ENCODE measurements at places on chromosomes 13 and 19.

DNA sequence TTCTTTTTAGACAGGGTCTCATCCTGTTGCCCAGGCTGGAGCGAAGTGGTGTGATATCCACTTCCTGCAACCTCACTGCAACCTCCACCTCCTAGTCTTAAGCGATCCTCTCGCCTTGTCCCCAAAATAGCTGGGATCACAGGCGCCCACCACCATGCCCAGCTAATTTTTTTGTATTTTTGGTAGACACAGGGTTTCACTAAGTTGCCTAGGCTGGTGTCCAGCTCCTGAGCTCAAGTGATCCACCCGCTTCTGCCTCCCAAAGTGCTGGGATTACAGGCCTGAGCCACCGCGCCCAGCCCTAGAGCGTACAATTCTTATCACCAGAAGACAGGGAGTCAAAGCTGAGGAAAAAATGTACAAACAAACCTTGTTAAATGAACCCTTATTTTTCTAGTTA, 4.5 kb upstream of the ELOF1 start:
- H3K36me3 ChIP-seq, result peaks cover 5% of the 10 kb centered on the region
- H3K27ac ChIP-seq, result no peak overlapping the region
- no peak overlapping the region for H3K4me3 ChIP-seq
- no peaks in the 10 kb centered on the region for H3K27me3 ChIP-seq
- no peak for DNase-seq
- peaks cover 5% of the 10 kb centered on the region for H3K4me1 ChIP-seq

DNA sequence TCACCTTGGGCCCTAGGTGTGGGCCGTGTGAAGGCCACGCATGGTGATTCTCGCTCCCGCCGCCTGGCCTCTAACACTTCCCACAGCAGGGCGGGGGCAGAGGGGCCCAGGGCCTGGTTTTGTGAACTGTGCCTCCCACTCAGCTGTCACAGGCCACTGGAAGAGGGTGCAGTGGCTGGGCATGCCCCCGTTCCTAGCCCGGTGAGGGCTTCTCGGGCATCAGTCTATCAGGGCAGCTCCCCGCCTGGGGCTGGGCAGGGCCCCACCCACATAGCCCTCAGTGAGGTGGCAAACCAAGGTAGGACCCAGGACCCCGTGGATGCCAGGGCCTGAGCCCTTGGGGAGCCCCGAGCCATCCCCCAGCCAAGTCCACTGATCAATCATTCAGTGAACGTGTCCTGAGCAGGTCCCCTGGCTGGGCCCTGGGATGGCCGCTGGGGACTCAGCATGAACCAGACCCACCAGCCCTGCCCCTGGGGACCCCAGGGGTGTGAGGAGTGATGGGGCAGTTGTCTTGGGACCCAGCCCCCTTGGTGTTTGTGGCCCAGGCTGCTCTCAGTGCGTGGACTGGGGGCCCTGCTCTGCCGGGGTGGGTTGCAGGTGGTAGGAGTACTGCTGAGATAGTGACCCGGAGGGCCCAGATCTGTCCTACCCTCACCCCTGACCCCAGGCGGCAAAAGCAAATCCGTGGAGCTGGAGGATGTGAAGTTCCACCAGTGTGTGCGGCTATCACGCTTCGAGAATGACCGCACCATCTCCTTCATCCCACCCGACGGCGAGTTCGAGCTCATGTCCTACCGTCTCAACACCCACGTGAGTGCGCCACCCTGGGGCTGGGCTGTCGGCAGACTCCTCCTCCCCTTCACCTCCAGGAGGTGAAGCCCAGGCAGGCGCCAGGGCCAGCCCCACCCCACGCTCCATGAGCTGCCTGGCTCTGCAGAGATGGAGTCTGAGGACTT, 29.4 kb downstream of the AP1M1 start:
- no peak overlapping the region for H3K4me3 ChIP-seq
- H3K27ac ChIP-seq, result no peak overlapping the region
- H3K27me3 ChIP-seq, result no peaks in the 10 kb centered on the region
- H3K36me3 ChIP-seq, result no peaks in the 10 kb centered on the region

DNA sequence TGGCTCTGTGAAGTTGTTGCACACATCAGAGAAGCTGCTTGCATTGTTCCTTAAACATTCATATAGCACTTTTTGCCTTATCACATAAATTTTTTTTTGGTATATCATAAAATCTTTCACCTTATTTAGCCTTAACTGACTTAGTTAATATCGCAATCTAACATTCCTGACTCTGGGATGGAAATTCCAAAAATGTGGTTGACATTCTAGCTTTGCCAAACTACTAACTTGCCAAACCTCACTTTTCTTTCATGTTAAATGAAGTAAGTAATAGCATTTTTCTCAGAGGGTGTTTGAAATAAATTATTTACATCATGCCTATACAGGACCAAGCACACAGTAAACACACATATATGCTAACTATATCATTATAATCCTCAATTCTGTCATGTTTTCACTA, 736.9 kb upstream of the PCDH9 start:
- no peaks in the 10 kb centered on the region for H3K27me3 ChIP-seq
- no peak overlapping the region for H3K27ac ChIP-seq
- no peak for DNase-seq
- no peaks in the 10 kb centered on the region for H3K36me3 ChIP-seq
- no peak overlapping the region for H3K4me3 ChIP-seq

DNA sequence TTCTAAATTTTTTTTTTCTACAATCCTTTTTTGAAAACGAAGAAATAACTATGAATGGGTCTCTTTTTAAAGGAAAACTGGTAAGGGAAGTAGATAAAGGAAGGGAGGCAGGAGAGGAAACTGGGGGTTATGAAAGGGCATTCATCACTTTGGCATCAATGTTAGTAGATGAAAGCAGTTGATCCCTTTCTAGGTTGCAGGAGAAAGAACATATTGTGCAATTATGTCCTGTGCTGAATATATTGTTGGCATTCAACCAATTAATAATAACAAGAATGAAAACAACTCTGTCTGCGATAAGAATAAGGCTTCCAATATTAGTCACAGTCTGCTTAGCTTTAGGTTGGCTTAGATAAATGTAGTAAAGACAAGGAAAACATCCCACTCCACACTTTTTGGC, 796.8 kb upstream of the KLHL1 start:
- no peaks in the 10 kb centered on the region for H3K27me3 ChIP-seq
- no peaks in the 10 kb centered on the region for H3K36me3 ChIP-seq
- H3K27ac ChIP-seq, result no peak overlapping the region
- no peak for DNase-seq
- no peaks in the 10 kb centered on the region for H3K4me1 ChIP-seq

DNA sequence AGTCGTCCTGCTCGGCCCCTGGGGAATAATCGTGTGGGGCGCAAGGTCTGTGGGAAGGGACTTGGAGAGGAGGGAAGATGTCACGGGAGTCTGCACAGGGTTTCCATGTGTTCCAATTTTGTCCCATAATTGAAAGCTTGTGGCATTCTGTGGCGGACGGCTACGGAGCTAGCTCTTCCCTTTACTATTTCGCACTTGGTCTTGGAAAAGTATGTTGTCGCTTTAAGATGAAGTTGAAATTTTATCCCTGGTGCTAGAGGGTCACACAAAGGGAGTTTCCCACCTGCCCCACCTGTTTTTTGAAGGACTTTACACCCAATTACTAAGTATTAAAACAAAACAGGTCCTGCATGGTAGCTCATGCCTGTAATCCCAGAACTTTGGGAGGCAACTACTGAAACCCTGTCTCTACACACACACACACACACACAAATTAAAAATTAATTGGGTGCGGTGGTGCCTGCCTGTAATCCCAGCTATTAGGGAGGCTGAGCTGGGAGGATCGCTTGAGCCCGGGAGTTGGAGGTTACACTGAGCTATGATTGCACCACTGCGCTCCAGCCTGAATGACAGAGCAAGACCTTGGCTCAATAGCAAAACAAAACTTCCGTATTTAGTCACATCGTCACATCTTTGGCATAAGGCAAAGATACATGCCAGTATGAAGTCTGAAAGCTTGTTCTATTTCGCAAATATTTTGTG, 967 bp upstream of the TPT1 start:
- H3K4me1 ChIP-seq, result peaks cover 39% of the 10 kb centered on the region
- H3K4me3 ChIP-seq, result peak overlapping the region; percentile 94
- H3K27ac ChIP-seq, result peak overlapping the region; percentile 92
- no peaks in the 10 kb centered on the region for H3K27me3 ChIP-seq
- H3K36me3 ChIP-seq, result peaks cover 40% of the 10 kb centered on the region
- DNase-seq, result no peak

GRCh38 chr13:108560093-108560492, 69.3 kb upstream of the MYO16 start:
- no peak for DNase-seq
- H3K4me1 ChIP-seq, result no peaks in the 10 kb centered on the region

GRCh38 chr13:28568286-28568685, 73.4 kb upstream of the FLT1 start:
- H3K27me3 ChIP-seq, result no peaks in the 10 kb centered on the region
- H3K27ac ChIP-seq, result no peak overlapping the region
- no peaks in the 10 kb centered on the region for H3K36me3 ChIP-seq
- DNase-seq, result no peak
- no peaks in the 10 kb centered on the region for H3K4me1 ChIP-seq
- no peak overlapping the region for H3K4me3 ChIP-seq

DNA sequence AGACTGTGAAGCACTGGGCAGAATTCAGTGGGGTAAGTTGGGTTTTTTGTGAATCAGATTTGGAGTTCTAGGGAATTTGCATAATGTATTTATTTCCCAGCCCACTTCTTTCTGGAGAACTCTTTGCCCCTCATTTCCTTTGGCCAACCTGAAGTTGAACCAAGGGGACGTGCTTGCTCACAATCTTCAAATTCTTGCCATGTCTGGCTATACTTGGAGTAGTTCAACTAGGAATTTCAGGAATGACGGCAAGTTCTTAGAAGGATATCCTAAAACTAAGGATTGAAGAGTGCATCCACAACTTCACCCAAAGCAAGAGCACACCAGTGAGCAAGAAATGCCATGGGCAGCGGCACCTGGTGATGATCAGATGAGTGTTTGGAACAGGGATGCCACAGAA, 88.5 kb downstream of the TEX26 start:
- H3K27me3 ChIP-seq, result no peaks in the 10 kb centered on the region
- no peaks in the 10 kb centered on the region for H3K4me1 ChIP-seq

DNA sequence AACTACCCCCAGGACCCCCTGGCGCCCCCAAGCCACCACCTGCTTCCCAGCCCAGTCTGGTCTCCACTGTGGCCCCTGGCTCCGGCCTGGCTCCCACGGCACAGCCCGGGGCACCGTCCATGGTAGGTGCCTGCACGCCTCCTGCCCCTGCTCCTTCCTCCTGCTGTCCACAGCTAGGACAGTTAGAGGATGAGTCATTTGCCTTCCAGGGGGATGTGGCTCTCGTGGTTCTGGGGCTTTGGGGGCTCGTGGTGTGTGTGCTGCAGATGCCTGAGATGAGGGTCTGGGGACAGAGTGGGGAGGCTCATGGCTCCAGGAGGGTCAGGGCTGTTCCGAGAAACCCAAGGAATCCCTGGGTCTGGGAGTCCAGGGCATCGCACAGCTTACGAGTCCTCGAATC, 12.7 kb downstream of the MED25 start:
- H3K27me3 ChIP-seq, result no peaks in the 10 kb centered on the region
- no peak overlapping the region for H3K4me3 ChIP-seq
- H3K36me3 ChIP-seq, result peaks cover 6% of the 10 kb centered on the region
- no peaks in the 10 kb centered on the region for H3K4me1 ChIP-seq
- DNase-seq, result no peak

DNA sequence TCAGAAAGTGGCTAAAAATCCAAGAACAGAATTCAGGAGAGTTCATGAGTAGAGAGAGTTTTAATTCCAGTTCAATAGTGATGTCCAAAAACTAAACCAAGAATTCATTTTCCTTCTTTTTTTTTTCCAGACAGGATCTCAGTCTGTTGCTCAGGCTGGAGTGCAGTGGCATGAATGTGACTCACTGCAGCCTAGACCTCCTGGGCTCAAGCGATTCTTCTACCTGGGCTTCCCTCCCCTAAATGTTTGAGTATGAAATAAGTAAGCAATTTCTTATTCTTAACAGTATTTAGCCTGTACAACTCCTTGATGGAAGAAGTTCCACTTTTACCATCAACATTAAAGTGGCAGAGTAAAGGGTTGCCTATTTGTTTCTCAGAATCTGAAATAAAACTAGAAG, 3.8 kb downstream of the COMMD6 start:
- no peaks in the 10 kb centered on the region for H3K36me3 ChIP-seq
- no peaks in the 10 kb centered on the region for H3K27me3 ChIP-seq
- DNase-seq, result no peak

DNA sequence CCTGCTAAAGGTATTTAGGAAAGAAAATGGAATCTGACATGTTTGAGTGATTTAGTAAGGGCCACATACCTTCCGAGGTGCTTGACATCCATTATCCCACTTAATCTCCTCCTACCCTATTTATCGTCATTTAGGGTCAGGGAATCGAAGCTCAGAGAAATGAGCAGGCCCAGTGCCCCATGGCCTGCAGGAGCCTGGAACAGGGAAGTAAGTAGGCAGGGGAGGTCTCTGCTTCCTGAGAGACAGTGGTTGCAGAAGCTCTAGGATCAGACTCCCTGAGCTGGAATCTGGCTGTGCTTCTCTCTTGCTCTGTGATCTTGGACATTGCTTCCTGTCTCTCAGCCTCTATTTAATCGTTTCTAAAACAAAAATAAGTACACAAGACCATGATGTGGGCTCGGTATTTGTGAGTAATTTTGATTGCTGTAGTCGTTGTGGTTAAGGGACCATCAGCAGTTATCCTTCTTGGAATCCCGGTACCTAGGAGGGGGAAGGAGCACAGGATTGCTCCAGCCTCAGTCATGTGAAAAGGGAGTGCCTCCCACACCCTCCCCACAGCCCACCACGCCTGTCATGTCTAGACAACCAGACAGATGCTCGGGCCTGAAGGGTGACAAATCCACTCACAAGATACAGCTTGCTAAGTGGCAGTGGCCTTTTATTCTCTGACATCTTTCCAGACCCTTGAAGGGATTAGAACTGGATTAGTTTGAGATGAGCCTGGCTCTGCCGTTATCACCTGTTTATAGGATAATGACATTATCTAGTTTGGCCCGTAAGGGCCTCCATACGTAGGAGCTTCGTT, 169.2 kb upstream of the TSHZ3 start:
- no peaks in the 10 kb centered on the region for H3K27me3 ChIP-seq
- H3K36me3 ChIP-seq, result no peaks in the 10 kb centered on the region
- H3K4me1 ChIP-seq, result no peaks in the 10 kb centered on the region
- no peak overlapping the region for H3K27ac ChIP-seq
- no peak for DNase-seq

DNA sequence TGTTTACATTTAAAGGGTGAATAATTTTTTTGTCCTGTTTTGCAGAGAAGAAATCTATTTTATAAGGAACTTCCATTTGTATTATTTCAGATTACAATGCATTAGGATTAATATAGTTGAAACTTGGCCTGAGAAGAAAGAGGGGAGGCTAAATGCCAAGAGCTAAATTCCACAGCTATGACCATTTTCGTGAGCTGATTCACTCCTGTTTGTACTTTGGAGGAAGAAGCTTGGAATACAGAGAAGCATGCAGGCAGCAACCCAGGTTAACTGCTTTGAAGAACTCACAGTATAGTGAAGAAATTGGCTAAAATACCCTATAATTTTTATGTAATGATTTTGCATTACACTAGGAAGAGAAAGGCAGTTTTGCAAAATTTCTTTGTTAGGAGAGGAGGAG, 309.4 kb upstream of the KLF12 start:
- no peaks in the 10 kb centered on the region for H3K36me3 ChIP-seq
- H3K4me3 ChIP-seq, result no peak overlapping the region
- H3K27ac ChIP-seq, result no peak overlapping the region
- H3K27me3 ChIP-seq, result no peaks in the 10 kb centered on the region
- DNase-seq, result no peak
- H3K4me1 ChIP-seq, result no peaks in the 10 kb centered on the region
